G401 (cell line): ENCODE measurements at places on chromosomes 12 and 14. TPM values are rescaled to one million over a fixed set of nuclear protein-coding genes. Genes with fewer than 3 reads are reported as not detected.

FAIM2 gene
- not detected in 2 replicates for total RNA-seq

DNA sequence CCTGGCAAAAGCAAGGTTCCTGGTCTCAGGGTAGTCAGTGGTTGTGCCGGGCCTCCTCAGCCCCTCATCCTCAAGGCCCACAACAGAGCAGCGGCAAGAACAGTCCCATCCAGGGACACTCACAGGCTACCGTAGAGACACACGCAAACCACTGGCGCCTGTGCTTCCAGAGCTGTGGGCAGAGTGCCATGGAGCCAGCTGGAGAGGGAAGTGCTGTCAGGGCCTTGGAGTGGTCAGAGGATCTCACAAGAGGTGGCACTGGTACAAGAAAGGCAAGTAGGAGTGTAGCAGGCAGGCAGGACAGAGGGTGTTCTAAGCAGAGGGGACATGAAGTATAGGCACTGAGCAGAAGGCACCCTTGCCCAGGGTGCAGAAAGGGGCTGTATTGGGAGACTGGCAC is 34.6 kb downstream of the ANKRD9 start:
- peak; percentile 70 for DNase-seq

DNA sequence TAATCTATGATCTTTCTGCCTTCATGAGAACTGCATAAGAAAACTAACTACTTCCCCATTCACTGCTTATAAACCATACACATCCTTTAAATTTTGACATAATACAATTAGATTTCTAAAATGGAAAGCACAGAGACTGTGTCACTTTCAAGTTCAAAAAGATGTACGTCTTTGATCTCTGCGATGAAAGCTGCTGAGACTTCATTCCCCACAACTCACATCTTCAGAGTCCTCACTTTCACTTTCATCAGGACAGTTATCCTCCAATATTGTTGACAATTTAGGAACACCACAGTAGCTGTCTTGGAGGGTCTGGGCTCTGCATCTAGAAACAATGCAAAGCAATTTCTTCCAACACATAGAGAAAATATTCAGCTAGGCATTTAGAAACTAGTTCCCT is 47.9 kb upstream of the KCNC2 start:
- DNase-seq, result no peak

DNA sequence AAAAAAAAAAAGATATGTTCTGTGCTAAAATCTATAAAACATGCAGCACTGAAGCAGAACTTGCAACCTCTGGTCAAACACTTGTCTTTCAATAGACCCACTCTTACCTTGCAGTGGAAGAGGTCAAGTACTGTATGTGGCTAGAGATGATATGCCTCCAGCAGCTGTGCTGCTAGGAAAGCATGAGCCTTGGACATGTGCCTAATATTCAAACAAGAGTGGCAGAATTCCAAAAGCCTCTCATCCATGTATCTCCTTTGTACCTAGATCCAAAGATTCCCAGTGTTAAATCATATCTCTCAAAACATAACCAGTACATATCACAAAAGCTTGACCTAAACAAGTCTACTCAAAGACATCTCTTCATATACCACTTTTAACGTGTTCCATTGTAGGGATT is 105.0 kb upstream of the CPNE8 start:
- DNase-seq, result no peak

GPR162 gene
- total RNA-seq, result 37.7 and 59.0 TPM in 2 replicates

GRCh38 chr12:124205405-124205804 is 89.5 kb upstream of the RFLNA start:
- DNase-seq, result no peak
